ENCODE measurements at places on chromosomes 7 and 10. TPM values are rescaled to one million over a fixed set of nuclear protein-coding genes. Genes with fewer than 3 reads are reported as not detected.

- DNase-seq: no peak
These were observed 2.1 kb downstream of the WEE2 start for GRCh38 chr7:141710301-141710700.

DNA sequence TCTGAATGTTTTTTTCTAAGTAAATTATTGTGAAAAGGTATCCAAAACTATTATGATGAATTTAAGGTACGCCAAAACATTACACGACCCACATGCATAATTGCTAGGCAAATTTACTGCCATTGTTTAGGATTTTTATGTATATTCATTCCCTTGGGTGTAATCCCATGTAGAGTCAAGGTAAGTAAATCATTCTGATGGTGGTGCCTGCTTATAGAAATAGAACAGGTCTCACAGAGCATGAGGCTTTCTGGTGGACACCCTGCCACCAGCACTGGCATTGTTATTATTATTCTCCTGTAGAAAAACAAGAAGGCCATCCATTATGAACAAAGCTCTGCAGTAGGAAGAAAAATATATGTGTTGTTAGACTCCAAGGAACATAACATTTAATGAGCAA lies 111.7 kb upstream of the ZNF804B start:
- no peak for DNase-seq

DNA sequence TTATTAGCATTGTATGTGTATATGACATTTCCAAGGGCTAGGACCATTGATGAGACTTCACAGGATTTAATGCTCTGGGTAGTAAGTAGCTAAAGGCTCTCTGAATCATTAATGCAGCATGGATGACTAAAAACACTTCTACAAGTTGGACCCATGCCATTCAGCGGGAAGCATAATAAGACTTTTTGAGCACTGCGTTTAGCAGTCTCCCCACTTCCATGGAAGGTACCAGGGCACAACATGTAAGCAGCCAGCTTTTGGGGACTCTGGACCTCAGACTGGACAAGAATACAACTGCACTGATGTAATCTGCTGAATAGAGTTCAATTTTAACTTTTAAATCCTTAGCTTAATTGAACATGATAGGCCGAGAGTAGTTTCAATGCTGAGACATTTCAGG lies 191.7 kb upstream of the IMMP2L start:
- DNase-seq: no peak

- DNase-seq: no peak
These were observed 520.1 kb downstream of the KCNMA1 start for GRCh38 chr10:77117501-77117900.

Gene PRR15
- 0.35 TPM for total RNA-seq

Gene CYP26C1
- not detected for total RNA-seq
